GM04504 (cell line): ENCODE measurements at places on chromosomes 16 and 17.

DNA sequence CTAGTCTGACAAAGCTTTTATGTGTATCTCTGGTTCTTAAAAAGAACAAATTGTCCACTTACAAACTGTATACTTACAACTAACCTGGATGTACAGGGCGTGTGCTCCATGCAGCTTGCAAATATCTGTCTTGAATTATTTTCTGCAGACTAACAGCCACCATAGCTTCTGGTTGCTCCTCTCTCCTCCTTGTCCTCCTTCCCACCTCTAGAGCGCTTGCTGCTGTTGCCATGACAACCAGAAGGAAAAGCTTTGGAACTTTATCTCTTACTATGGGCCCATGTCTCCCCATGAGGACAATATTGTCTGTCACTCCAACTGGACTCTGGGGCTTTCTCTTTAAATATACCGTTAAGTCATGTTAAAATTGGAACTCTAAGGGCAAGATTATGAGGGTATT, 71.5 kb upstream of the DHX40 start:
- DNase-seq: no peak

DNA sequence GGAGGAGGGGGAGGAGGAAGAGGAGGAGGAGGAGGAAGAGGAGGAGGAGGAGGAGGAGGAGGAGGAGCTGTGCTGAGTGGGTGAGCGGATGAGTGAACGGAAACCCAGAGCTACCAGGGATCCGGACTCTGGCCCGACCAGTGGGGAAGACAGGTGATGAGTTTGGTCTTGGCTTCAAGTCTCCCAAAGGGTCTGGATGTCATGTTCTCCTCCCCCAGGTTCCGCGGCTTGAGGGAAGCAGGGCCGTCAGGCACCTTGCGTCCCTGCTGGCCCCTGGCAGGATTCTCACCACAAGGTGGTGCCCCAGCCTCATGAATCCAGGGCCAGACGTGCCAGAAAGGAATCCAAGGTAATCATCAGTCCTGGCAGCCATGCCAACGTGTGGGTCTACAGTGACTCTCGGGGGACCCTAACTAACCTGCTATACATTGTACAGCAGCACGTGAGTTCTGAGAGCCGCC, 13.5 kb upstream of the ABAT start:
- peak; percentile 19 for DNase-seq

- DNase-seq: no peak
Observed at GRCh38 chr17:4004517-4005295, 40.5 kb upstream of the ATP2A3 start.

DNA sequence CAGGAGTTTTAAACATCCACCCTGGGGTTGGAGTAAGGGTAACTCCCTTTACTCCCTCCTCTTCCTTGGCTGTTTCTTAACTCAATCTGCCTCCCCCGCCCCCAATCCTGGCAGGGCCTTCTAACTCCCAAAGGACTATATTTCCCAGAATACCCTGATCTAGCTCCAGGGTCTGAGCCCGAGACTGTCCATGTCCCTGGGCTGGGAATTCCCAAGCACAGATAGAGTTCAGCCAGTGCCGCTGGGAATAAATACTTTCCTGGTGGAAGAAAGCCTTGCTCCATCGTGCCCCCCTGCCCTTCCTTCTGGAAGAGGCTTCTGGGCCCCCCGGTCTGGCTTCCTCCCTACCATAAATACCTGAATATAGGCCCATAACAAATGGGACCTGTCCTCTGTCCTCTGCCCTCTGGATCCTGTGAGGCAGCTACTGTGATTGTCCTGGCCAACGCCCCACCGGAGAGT, 10.2 kb downstream of the BAHCC1 start:
- DNase-seq: no peak

DNA sequence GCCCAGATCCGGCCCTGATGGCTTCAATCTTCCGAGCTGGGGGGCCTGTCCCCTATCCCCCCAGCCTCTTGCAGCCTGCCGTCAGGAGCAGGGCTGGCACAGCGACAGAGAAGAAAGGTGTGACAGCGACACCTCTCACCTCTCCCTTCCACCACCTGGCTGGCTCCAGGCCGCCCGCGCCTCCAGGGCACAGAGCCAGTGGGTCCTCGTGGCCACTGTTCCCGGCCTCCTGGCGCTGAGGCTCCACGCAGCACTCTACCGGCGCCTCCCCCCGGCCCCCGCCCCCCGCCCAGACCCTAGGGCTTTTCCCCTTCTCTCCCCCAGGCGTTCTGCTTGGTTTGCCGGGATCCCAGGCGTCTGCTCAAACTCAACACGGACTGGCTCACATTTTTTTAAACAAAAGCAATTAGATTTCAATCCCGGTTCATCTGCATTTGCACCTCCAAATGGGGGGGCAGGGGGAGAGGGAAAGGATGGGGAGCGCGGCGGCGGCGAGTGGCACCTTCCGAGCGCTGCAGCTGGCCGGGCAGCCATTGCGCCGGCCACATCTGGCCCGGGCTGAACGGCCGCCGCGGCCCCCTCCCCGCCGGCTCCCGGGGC, 12.8 kb upstream of the CBX8 start:
- DNase-seq: no peak

DNA sequence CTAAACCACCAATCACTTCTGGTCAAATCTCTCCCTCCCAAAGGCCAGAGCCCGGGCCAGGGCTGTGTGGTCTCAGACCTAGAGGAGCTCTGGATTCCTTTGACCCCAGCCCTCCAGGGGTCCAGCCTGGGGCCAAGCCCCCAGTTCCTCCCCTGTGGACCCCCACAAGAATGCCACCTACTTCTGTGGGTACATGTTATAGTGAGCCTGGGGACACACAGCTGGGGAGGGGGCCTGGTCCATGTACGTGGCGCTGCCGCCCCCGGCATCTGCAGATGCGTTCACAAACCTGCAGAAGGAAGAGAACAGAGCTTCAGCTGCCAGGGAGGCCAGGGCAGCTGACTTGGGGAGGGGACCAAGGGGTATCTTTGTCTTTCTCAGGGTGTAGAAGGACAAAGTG, 7.9 kb upstream of the GHDC start:
- no peak for DNase-seq

DNA sequence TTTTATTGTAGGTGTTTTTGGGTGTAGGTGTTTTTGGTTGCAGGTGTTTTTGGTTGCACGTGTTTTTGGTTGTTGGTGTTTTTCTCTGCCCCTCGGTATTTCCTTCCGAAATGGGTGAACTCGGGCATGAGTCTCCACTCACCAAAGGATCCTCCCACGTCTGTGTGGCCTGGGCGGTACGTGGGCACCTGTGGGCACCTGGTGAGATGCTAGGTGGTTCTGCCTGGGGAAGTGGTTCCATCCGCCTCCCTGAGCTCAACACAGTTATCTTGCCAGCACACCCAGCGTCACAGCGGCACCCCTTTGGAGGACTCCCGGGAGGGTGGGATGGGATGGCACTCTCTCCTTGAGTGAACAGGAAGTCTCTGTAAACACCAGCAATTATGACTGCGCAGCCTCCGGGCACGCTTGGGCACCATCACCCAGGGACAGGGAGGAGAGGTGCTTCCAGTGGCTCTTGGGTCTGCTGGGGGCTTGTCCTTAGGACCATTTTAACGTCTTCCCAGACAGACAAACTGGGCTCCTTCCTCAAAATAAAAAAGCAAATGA, 29.8 kb downstream of the COX4I1 start:
- no peak for DNase-seq

DNA sequence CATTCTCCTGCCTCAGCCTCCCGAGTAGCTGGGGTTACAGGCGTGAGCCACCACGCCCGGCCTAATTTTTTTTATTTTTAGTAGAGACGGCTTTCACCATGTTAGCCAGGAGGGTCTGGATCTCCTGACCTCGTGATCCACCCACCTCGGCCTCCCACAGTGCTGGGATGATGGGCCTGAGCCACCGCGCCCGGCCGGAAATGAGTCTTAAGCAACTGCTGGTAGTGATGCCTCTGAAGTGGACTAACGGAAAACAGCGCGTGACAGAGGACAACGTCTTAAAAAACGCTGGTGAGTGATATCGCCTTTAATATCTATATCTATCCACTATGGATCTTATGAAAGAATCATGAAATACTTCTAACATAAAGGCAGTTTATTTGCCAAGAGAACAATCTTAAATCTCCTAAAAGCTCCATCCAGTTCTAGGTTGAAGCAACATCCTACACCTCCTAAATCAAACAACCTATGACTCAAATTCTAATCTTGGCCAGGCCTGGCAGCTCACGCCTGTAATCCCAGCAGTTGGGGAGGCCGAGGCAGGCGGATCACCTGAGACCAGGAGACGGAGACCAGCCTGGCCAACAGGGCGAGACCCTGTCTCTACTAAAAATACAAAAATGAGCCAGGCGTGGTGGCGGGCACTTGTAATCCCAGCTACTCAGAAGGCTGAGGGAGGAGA, 69.8 kb downstream of the NXN start:
- peak; percentile 83 for DNase-seq

DNA sequence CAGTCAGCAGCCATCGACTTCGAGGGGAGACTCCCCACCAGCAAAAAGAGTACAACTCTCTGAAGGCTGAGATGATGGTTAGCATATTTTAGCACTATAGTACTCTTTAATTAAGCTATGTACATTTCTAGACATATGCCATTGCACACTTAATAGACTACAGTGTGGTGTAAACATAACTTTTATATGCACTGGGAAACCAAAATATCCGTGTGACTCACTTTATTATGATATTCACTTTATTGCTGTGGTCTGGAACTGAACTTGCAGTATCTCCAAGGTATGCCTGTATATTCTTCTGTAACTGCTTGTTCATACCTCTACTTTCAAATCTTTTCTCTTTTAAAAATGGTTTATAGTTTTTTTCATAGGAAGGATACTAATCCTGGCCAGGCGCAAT, 11.0 kb upstream of the NXPH3 start:
- no peak for DNase-seq

DNA sequence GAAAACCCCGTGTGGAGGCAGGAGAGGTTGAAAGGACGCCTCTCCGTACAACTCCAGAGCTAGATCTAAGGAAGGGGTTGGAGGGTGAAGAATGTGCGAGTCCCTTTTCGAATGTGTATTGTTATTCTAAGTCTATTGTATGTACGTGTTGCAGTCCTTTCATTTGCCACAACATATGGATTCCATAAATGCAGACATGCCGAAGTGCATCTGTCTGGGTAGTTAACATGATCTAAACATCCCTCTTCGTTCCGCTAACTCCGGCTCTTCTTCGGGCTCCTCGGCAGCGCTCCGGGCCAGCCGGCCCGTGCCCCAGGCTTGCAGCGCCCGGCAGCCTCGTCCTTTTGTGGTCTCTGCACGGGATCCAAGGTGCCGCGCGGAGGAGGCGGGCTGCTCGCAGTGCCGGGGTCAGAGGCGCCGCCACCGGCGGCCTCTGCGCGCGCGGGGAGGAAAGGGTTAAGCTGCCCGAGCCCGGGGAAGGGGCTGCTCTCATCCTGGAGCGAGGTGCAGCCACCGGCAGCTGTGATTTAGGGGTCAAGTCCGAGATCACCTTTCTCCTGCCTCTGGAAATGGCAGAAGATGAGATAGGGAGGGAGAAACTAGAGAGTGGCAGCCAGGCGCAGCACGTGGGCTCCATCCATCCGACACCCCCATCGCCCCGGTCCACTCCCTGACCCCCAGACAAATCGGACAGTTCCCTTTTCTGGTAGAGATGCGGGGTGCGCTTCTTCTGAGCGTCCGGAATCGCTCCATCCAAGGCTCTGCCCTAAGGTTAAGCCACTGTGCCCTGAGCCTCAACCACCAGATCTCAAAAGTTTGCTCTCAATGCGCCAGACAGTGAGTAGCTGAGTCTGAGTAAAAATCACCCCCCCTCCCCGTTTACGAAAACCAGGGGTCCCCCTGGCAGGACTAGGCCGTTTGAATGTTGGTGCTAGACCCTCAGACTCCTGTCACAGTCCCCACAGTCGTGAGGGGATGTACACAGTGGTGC, 15.1 kb upstream of the ZFHX3 start:
- DNase-seq: no peak

- no peak for DNase-seq
Observed at GRCh38 chr17:67785504-67785903, 39.8 kb upstream of the BPTF start.

DNA sequence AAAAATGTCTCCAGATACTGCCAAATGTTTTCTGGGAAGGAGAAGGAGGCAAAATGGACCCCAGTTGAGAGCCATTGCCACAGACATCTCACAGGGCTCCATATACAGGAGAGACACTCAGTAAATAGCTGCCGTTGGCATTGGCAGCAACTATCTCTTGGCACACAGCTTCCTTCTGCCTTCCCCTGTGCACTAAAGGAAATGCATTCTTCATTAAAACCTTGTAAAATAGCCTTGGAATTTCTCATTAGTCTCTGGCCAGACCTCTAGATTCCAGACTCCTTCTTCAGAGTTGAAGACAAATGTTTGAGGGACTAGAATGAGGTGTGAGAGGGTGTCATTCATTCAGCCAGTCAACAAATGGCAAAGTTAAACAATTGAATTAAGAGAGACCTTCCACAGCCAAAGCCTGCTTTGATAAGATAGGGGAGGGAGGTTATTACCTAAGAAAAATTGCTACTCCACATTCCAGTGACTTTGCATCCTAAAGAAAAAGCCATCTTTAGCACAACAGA, 223.9 kb upstream of the HS3ST3A1 start:
- no peak for DNase-seq
